Cardiac septum (tissue), 1 donor: ENCODE measurements at places on chromosomes 4 and X.

DNA sequence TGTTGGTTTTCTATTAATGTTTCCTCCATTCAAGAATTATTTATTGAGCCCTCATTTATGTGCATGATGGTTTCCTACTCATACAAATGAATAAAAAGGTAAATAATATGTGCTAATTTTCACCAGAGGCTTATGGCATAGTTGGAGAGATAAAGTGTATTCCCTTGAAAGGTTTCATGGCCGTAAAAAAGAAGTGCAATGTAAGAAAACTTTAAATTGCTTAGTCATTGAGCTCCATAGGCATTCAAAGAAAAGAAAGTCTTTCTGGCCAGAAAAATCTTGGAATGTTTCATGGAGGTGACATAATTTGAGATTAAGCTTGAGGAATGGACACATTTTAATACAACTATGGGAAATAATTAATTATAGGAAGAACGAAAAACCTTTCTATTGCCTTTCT is 8.7 kb downstream of the KLHL4 start:
- no peak for DNase-seq

DNA sequence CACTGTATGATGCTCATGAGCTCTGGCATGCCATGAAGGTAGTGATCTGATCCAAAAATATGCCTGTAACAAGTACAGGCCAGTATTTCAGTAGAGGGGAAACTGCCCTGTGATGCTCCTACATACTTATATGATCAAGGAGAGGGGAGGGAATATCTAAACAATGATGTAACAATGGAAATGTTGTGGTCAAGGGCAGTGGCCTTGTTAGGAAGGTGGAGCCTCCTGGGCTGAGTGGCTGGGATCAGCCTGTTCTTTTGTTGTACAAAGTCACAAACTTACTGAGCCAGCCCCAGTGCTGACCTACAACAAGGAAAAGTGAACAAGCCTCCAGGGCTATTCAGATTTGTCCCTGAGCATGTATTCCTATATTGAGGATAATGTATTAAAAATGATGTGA is 70.3 kb downstream of the ANXA10 start:
- no peak for DNase-seq

DNA sequence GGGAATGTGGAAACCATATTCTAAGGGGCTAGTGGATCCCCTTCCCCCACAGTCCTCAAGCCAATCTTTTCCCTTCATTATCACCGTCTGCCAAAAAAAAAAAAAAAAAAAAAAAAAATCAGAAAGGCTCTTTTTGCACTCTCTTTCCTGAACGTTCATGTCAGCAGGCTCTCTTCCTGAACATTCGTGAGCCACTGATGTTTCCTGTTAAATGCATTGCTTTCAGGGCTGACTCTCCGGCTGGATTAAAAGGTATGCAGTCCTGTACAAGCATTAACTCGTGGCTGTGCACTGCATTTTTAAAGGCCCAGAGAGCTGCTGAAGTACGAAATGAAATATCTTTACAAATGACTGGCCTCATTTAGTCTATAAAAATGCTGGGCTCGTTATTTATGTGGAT is 34.0 kb upstream of the TSPAN5 start:
- no peak for DNase-seq

- no peak for DNase-seq
These were observed 671.7 kb upstream of the NR3C2 start for GRCh38 chr4:149113804-149114430.

DNA sequence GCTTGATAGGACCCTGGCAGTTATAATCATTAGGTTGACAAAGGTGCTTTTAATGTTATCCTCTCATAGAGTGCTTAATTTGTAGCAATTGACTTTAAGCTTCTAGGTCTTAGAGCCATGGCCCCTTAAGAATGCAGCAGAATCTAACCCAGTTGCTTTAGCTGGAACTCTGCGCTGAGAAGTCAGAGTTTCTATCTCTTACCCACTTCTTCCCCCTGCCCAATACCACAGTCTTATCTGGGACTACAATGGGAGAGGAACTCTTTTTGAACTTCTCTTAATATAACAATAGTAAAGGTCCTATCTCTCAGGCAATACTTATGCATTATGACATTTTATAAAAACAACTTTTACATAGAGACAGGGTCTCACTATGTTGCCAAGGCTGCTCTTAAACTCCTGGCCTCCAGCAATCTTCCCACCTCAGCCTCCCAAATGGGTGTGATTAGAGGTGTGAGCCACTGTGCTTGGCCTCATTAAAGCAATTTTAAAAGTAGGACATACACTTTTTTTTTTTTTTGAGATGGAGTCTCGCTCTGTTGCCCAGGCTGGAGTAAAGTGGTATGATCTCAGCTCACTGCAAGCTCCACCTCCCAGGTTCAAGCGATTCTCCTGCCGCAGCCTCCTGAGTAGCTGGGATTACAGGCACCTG is 1.8 kb downstream of the TLR10 start:
- no peak for DNase-seq

DNA sequence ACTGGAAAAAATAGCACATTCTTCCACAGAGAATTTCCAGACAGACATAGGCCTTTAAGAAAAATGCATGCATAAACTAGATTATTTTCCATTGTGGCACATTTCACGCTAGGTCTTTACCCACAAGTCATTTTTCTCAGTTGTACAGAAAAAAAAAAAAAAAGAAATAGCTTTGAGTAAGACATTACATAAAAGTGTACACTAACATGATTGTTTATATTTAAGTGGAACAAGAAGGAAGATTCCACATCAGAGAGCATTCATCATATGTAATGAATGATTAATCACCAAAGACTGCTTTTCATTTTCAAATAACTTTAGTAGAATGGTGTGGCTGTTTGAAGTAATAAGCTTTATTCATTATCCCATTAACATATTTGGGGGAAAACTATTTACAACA is 1270.2 kb upstream of the AGA start:
- DNase-seq: no peak

DNA sequence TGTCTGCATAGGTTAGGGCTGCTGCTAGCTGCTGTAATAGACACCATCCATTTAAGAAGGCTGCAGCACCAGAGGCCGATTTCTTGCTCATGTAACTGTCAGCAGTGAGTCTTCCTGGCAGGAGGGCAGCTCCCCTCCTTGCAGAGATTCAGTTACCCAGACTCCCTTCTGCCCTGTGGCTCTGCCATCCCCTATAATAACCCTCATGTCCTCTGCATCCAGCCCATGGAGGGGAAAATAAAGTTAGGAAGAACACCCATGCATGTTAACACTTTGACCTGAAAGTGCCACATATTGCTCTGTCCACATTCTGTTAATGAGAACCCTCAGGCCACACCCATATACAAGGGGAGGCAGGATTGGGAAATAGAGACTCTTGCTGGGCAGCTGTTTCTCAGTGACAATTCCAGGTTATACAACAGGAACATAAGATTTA is 5.4 kb downstream of the STBD1 start:
- DNase-seq: no peak

- no peak for DNase-seq
These were observed 19.2 kb downstream of the ALPK1 start for GRCh38 chr4:112316360-112316759.

- DNase-seq: no peak
These were observed 2.7 kb downstream of the KLF3 start for GRCh38 chr4:38666766-38667084.

DNA sequence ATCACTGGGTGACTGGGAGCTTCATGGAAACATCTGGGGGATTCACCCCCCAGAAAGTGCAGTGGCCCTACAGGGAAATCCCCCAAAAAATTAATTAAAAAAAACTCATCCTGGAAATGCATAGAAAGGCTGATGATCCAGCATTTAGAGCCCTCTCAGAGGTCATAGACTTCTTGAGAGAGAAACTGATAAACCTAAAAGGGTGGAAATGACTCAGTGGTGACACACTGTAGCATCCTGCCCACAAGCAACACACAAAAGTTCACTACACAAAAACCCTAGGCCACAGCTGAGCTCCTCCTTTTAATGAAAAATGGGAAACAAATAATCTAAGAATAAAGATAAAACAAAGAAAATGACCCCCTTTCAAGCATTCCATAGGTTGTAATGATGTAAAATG is 911.5 kb downstream of the GLUD2 start:
- no peak for DNase-seq
